ENCODE measurements at places on chromosomes 11 and 22.

DNA sequence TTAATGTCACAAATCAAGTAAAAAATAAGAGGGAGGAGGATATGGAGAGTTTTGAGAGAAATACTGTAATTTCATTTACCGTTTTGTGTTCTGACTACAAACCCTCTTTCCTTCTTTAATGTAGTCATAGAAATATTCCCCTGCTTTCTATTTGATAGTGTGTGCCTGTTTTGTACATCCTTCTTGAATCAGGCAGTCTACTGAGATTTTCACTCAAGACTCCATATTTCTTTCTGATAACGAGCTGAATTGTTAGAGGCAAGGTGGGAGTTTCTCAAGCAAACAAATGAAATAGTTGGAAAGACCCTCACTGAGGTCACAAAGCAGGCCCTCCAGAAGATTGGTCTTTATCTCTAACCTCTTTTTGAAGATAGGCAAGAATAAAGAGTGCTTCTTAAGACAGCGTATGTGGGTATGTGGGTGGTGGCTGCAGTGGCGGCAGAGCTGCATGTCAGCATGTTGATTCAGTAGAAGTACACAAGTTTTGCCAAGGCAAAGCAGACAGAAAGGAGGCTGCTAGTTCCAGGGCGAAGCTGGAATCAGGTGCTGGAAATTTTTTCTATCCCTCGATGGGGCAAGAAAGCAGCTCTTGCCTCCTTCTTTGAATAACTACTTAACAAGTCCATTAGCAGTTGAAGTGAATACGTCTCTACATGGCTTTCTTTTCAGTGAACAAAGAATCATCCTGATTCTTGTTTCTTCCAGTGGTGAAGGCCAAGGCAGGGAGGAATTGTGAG, 164.2 kb downstream of the FAM76B start:
- H3K36me3 ChIP-seq, result no peaks in the 10 kb centered on the region
- DNase-seq, result no peak
- H3K4me3 ChIP-seq, result no peak overlapping the region
- no peaks in the 10 kb centered on the region for H3K27me3 ChIP-seq
- H3K4me1 ChIP-seq, result no peaks in the 10 kb centered on the region
- no peak overlapping the region for H3K27ac ChIP-seq

GRCh38 chr11:71418643-71419042, 29.6 kb downstream of the DHCR7 start:
- no peak for DNase-seq
- no peaks in the 10 kb centered on the region for H3K27me3 ChIP-seq
- H3K4me1 ChIP-seq, result peaks cover 17% of the 10 kb centered on the region
- H3K4me3 ChIP-seq, result no peak overlapping the region

GRCh38 chr22:45863981-45864751, 112.8 kb downstream of the WNT7B start:
- peaks cover 23% of the 10 kb centered on the region for H3K4me1 ChIP-seq
- peaks cover 6% of the 10 kb centered on the region for H3K36me3 ChIP-seq
- no peak overlapping the region for H3K27ac ChIP-seq
- no peak overlapping the region for H3K4me3 ChIP-seq
- H3K27me3 ChIP-seq, result peaks cover 32% of the 10 kb centered on the region

GRCh38 chr11:90135016-90135415, 553 bp downstream of the NAALAD2 start:
- peak overlapping the region; percentile 48 for H3K4me3 ChIP-seq
- peak overlapping the region; percentile 39 for H3K27ac ChIP-seq
- no peaks in the 10 kb centered on the region for H3K27me3 ChIP-seq
- DNase-seq, result no peak
- H3K4me1 ChIP-seq, result no peaks in the 10 kb centered on the region

GRCh38 chr22:49181431-49181830, 646.2 kb downstream of the BRD1 start:
- peaks cover 31% of the 10 kb centered on the region for H3K27me3 ChIP-seq
- no peaks in the 10 kb centered on the region for H3K4me1 ChIP-seq
- no peak overlapping the region for H3K4me3 ChIP-seq
- no peak overlapping the region for H3K27ac ChIP-seq
- DNase-seq, result peak; percentile 27

- H3K36me3 ChIP-seq, result peaks cover 50% of the 10 kb centered on the region
- no peak for DNase-seq
- no peak overlapping the region for H3K4me3 ChIP-seq
These were observed 9.7 kb upstream of the TFIP11 start for GRCh38 chr22:26522012-26522411.

GRCh38 chr11:44203270-44204043, 106.5 kb downstream of the ALX4 start:
- no peak for DNase-seq
- H3K36me3 ChIP-seq, result peaks cover 23% of the 10 kb centered on the region
- no peak overlapping the region for H3K4me3 ChIP-seq
- no peaks in the 10 kb centered on the region for H3K4me1 ChIP-seq

DNA sequence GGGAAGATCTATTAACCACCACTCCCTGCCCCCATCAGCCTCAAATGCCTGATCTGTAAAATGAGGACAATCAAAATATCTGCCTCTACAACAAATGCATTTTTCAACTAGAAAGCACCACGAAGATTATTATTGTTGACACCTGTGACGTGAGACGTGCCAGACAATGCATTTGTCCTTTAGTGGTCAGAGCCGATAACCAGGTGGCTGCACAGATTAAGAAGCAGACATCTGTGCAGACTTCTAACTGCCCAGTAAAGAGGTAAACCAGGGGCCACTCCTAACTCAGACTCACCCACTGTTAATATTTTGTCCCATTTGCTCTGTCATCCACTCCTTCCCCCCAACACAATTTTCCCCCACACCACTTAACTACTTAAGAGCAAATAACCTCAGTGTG, 11.7 kb downstream of the PLEKHA7 start:
- H3K36me3 ChIP-seq, result no peaks in the 10 kb centered on the region
- no peak for DNase-seq
- H3K27me3 ChIP-seq, result no peaks in the 10 kb centered on the region
- H3K4me3 ChIP-seq, result no peak overlapping the region

DNA sequence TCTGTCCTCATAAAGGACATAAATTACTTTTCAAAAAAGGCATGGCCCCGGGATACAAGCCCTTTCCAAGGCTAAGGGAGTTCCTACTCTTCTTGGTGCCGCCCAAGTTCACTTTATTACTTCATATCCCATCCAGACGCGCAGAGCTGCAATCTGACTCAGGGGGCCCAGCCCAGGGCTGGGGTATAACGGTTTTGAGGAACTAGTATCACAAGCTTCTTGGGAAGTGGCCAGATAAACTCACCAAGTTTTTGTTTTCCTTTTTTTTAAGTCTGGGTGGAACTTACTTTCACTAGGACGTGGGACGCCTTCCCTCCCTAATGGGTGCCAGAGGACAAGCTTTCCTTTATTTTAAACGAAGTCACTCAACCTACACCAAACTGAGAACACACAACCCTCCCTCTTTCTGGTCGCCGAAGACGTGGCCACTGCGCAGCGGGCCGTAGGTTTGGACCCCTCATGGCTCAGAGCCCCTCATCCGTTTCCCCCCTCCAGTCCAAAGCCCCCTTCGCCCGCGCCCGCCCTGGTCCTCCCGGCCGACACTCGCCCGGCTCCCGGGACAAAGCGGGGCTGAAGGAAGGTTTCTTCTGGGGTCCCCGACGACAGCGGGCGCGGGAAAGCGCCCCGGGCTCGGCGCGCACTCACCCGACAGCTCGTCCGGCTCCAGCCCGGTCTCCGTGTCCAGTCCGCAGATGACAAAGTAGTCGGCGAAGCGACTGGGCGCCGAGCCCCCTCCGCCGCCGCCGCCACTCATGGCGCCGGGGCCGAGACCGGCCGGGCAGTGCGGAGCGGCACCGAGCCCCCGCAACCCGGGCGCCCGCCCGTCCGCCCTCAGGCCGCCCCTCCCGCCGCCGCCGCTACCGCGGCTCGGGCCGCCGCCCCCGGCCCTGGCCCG, 587 bp downstream of the DENND5A start:
- peaks cover 21% of the 10 kb centered on the region for H3K4me1 ChIP-seq
- peak overlapping the region; percentile 79 for H3K4me3 ChIP-seq
- peak overlapping the region; percentile 82 for H3K27ac ChIP-seq

GRCh38 chr11:104546501-104546900, 351.8 kb downstream of the CASP12 start:
- no peak overlapping the region for H3K4me3 ChIP-seq
- no peaks in the 10 kb centered on the region for H3K4me1 ChIP-seq
- H3K36me3 ChIP-seq, result no peaks in the 10 kb centered on the region
- no peak overlapping the region for H3K27ac ChIP-seq

GRCh38 chr11:23569547-23569946, 709.3 kb upstream of the CCDC179 start:
- no peak overlapping the region for H3K4me3 ChIP-seq
- no peak overlapping the region for H3K27ac ChIP-seq
- H3K27me3 ChIP-seq, result no peaks in the 10 kb centered on the region
- no peaks in the 10 kb centered on the region for H3K36me3 ChIP-seq

- no peaks in the 10 kb centered on the region for H3K36me3 ChIP-seq
- H3K27me3 ChIP-seq, result no peaks in the 10 kb centered on the region
- no peak for DNase-seq
- H3K27ac ChIP-seq, result peak overlapping the region; percentile 84
These were observed 13.8 kb downstream of the UQCR10 start for GRCh38 chr22:29780748-29781676.

DNA sequence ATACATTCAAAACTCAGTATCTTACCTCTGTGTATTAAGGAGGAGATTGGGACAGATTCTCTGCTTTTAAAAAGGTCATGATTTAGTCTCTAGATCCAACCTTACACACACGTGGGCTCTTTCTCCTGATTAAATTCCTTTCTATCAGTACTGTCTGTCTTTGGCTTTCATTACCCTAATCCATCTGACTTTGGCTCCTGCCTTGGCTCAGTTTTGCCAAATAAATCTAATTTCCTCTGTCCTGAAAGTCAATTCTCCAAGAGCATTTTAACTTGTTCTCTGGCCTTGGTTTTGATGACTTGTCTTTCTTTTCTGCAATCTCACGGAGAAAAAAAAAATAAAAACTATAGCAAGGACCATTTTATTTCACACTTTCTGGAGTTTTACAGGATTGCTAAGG, 176.6 kb upstream of the PDGFD start:
- H3K36me3 ChIP-seq, result no peaks in the 10 kb centered on the region
- H3K4me1 ChIP-seq, result no peaks in the 10 kb centered on the region
- no peaks in the 10 kb centered on the region for H3K27me3 ChIP-seq
- no peak overlapping the region for H3K4me3 ChIP-seq

DNA sequence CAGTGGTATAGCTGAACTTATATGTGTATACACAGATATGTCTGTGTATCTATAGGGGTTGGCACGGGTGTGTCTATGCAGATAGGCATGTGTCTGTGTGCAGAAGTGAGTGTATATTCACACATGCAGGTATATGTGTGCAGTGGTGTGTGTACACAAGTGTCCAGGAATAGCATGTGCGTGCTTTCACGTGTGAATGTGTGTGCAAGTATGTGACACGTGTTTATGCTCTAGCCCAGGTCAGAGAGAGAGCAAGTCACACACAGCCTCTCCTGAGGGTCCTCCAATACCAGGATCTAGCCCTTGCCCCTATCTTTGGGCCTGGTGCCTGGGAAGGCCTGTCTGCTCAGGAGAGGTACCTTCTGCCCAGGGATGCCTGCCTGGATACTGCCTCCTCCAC, 26.3 kb downstream of the PDE2A start:
- no peaks in the 10 kb centered on the region for H3K36me3 ChIP-seq
- no peak for DNase-seq
- H3K27ac ChIP-seq, result no peak overlapping the region
- peaks cover 2% of the 10 kb centered on the region for H3K27me3 ChIP-seq
- H3K4me1 ChIP-seq, result no peaks in the 10 kb centered on the region
- no peak overlapping the region for H3K4me3 ChIP-seq

DNA sequence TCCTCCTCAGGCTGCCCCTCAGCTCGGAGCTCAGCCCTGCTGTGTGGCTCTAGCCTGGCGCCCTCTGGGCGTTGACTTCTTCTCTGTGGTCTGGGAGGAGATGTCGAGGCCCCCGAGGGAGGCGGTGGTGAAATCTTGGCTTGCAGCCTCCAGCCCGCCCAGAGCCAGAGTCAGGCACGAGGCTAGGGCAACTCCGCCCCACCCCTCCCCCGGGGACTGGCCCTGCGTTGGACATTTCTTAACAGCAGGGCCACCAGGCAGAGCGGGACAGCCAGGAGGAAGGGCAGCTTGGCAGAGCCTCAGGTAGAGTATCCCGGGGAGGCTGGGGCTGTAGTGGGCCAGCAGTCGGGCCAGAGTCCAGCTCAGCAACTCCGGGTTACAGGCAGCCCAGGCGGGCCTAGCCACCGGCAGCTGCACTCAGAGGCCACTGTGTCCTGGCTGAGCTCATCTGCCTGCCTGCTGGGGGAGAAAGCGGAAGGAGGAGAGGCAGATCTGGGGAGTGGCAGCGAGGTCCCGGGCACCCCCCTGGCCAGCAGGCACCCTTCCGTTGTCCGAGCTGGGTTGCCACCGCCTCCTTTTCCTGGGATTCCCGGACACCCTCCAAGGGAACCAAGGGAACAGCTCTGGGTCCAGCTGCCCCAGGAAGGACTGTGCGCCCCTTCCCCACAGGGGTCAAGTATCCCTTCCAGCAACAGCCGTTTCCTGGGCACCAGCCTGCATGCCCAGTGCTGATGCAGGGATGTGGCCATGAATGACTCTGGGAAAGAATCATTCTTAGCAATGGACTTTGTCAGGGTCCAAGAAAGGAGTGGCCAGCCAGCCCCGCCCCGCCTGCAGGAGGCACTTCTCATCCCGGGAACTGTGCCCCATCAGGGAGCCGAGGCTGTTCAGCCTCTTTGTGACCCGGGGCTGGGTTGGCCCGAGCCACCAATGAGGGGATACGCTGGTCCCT, at the start of gene ALDH3B1:
TSS of gene ALDH3B1 (plus strand) at position 238 of the 952 bp plus-strand sequence. CDS start 4,971 bp downstream, outside the sequence.
- peaks cover 92% of the 10 kb centered on the region for H3K4me1 ChIP-seq
- H3K27ac ChIP-seq, result peak within 1 kb of the TSS; percentile 93
- peak within 1 kb of the TSS; percentile 65 for H3K4me3 ChIP-seq
- no peaks in the 10 kb centered on the region for H3K36me3 ChIP-seq
- no peaks in the 10 kb centered on the region for H3K27me3 ChIP-seq

DNA sequence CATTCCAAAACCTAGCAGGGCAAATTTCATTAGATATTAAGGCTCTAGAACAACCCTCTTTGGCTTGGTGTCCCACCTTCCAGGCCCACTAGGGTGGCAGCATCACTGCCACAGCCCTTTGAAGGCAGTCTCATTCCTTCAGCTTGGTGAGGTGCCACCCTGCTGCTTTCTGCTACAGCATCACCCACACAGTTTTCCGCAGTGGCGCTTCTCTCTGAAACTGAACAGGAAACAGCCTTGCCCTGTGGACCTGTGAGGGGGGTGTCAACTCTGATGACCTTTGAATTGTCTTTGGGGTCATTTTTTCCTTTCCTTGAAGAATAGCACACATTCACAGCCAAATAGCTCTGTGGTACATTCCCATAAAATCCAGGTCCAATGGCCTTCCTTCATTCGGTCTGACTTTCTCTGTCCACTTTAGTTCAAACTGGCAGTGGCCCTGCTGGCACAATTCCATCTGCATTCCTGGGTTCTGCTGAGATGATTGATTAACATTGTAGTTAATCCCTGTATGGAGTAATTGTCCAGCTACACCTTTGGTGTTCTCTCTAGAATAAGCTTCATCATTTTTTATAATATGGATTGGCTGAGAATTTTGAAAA, 251.9 kb upstream of the FAT3 start:
- H3K36me3 ChIP-seq, result no peaks in the 10 kb centered on the region
- H3K4me3 ChIP-seq, result no peak overlapping the region
- no peak overlapping the region for H3K27ac ChIP-seq
- no peak for DNase-seq
- H3K27me3 ChIP-seq, result no peaks in the 10 kb centered on the region

- no peaks in the 10 kb centered on the region for H3K36me3 ChIP-seq
- no peak overlapping the region for H3K4me3 ChIP-seq
- H3K27me3 ChIP-seq, result no peaks in the 10 kb centered on the region
- no peak for DNase-seq
- H3K27ac ChIP-seq, result no peak overlapping the region
These were observed 17.0 kb downstream of the DTX4 start for GRCh38 chr11:59188954-59189353.

GRCh38 chr11:45045683-45046471, 95.2 kb upstream of the TP53I11 start:
- H3K27me3 ChIP-seq, result no peaks in the 10 kb centered on the region
- H3K27ac ChIP-seq, result no peak overlapping the region
- no peaks in the 10 kb centered on the region for H3K36me3 ChIP-seq
- H3K4me3 ChIP-seq, result no peak overlapping the region
- DNase-seq, result peak; percentile 86
- H3K4me1 ChIP-seq, result peaks cover 5% of the 10 kb centered on the region
